ENCODE measurements at places on chromosomes 6 and 20. TPM values are rescaled to one million over a fixed set of nuclear protein-coding genes. Genes with fewer than 3 reads are reported as not detected.

- no peaks in the 10 kb centered on the region for H3K27me3 ChIP-seq
- H3K4me3 ChIP-seq = no peak overlapping the region
- no peaks in the 10 kb centered on the region for H3K4me1 ChIP-seq
- H3K27ac ChIP-seq = no peak overlapping the region
These were observed 77.8 kb downstream of the DLL1 start for GRCh38 chr6:170212956-170213636.

DNA sequence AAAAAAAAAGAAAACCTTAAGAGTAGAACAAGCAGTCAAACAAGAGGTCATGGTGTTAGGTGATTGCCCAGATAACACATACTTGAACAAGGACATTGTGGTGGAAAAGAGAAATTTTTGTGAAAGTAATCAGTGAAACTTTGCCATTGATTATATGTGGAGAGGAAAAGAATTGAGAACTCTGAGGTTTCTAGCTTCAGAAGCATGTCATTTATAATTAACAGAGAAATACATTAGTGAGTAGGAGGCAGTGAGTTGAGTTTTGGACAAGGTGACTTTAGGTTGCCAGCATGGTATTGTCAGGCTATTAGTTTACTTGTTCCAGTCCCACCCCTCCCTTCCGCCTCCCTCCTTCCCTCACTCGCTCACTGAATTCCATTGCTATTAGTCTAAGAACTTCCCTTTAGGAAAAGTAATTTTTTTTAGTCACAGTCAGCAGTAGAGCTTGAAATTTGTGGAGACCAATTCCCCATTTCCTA, 17.2 kb downstream of the TAB2 start:
- peaks cover 2% of the 10 kb centered on the region for H3K4me1 ChIP-seq
- DNase-seq = no peak
- no peak overlapping the region for H3K4me3 ChIP-seq
- H3K27me3 ChIP-seq = no peaks in the 10 kb centered on the region
- H3K27ac ChIP-seq = no peak overlapping the region

Gene ARMH2
- total RNA-seq = not detected

DNA sequence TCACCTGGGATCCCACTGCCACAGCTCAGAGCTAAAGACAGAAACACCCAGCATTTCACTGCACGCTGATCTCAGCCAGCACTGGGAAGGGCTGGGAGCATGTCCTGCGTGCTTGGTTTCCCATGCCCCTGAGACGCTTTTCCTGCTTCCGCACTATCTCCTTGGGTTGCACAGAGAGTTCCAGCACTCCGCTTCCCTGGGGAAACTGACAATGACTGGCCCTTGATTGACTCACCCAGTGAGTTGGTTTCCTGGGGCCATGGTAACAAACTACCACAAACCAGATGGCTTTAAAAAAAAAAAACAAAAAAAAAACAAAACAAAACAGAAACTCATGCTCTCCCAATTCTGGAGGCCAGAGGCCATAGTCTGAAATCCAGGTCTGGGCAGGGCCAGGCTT, 14.8 kb upstream of the MAS1L start:
- H3K36me3 ChIP-seq = no peaks in the 10 kb centered on the region
- no peaks in the 10 kb centered on the region for H3K4me1 ChIP-seq
- H3K27me3 ChIP-seq = no peaks in the 10 kb centered on the region
- H3K27ac ChIP-seq = no peak overlapping the region

DNA sequence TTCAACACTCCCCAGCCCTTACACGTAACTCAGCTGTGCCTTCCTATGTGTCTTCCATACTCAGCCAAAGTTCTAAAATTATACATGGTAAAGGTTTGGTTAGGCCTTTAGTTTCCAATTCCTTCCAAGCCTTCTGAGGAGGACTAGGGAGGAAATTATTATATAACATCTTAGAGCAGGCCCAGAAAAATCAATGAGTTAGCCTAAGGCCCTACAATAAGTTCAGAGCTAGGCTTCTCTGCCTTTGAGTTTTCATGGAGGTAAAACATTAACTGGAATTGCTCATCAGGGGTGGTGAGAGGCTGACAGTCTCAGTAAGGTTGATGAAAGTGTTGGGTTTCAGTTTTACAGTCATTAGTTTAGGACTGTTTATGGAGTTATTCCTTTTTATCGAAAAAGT, 286.0 kb downstream of the ADGB start:
- H3K4me3 ChIP-seq = no peak overlapping the region
- H3K36me3 ChIP-seq = no peaks in the 10 kb centered on the region
- DNase-seq = no peak
- H3K27me3 ChIP-seq = no peaks in the 10 kb centered on the region
- H3K27ac ChIP-seq = no peak overlapping the region

DNA sequence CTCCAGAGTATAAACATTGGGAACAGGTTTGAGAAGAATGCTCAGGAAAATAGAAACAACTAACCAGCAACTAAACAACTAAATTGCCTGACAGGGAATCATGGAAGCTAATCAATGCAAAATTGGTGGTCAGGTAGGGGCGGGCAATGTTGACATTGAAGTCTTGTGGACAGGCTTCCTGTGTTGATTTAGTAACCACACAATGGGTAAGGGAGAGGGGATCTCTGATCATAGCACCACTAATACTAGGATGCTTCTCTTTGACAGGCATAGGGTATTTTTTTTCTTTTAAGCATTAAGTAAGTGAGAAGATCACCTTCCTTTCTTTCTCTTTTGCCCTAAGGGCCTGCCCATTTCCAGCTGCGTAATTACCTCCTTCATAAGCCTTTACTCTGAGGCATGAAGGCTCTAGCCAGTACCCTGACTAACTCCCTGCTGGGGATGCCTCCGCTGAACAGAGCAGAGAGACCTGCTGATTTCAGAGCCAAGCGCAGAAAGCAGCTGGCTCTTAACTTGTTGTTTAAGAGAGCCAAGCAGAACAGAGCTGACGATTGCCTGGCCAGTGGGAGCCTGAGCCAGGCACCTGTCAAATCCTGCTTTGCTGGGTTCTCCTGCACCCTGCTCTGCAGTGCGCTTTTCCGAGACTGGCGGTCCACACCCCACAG, 118.7 kb downstream of the BMP2 start:
- no peaks in the 10 kb centered on the region for H3K4me1 ChIP-seq
- H3K27me3 ChIP-seq = no peaks in the 10 kb centered on the region
- no peak overlapping the region for H3K27ac ChIP-seq
- DNase-seq = no peak

DNA sequence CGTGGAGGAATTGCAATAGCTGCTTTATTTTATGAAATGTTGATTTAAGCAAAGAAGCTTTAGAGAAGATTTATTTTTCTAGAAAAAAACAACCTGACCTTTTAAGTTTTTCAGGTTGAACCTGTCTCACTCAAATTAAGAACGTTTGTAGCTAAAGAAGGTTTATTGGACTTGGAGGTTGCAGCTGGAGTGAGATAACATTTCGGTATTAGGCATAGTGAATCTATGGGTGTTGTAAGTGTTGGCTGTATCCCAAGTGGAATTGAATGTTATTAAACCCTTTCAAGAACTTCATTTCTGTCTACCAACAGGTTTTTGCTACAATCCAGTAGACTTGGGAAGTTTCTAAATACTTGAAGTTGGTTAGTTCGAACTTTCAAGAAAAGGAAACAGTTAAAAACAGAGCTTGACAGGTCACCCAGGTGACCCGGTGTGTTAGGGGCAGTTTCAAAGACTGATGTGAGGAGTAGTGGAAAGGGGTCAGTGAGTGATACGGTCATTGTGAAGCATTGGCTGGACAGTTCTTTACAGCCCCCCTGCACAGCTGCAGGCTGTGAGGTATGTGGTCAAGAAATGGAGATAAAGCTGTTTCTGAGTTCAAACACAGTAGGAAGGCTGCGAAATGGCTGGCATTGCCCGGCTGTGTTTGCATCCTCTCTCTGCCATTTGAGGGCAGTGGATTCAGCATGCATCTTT, 2.4 kb upstream of the TBCC start:
- peak overlapping the region; percentile 80 for H3K4me3 ChIP-seq
- H3K27me3 ChIP-seq = no peaks in the 10 kb centered on the region
- no peak for DNase-seq
- H3K27ac ChIP-seq = peak overlapping the region; percentile 98
- no peaks in the 10 kb centered on the region for H3K36me3 ChIP-seq
- H3K4me1 ChIP-seq = peaks cover 9% of the 10 kb centered on the region

GRCh38 chr6:169805242-169805838, 53.9 kb downstream of the ERMARD start:
- no peak overlapping the region for H3K4me3 ChIP-seq
- DNase-seq = no peak
- H3K36me3 ChIP-seq = no peaks in the 10 kb centered on the region
- no peaks in the 10 kb centered on the region for H3K4me1 ChIP-seq

GRCh38 chr6:53436526-53437303, 88.0 kb upstream of the ELOVL5 start:
- H3K36me3 ChIP-seq = no peaks in the 10 kb centered on the region
- no peak for DNase-seq
- H3K4me1 ChIP-seq = no peaks in the 10 kb centered on the region
- H3K27me3 ChIP-seq = no peaks in the 10 kb centered on the region

DNA sequence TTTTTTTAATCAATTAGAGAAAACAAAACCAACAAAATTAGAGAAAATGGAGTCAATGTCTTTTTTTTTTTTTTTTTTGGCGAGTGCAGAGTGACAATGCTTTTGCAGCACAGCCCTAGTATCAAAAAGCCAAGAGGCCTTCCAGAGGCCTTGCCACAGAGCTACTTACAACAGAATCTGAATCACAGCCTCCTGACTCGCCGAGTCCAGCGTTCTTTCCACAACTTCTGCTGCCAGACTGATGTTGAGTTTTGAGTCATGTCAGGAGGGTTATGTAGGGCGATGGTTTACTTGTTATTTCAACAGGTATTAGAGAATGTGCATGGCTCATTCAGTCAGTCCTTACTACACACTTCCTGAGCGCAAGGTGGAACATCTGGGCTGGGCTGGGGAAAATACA, 88.6 kb downstream of the FNDC1 start:
- no peak for DNase-seq
- H3K27me3 ChIP-seq = no peaks in the 10 kb centered on the region
- H3K27ac ChIP-seq = no peak overlapping the region

- no peak overlapping the region for H3K4me3 ChIP-seq
- no peaks in the 10 kb centered on the region for H3K27me3 ChIP-seq
- no peaks in the 10 kb centered on the region for H3K36me3 ChIP-seq
- no peak overlapping the region for H3K27ac ChIP-seq
- no peaks in the 10 kb centered on the region for H3K4me1 ChIP-seq
These were observed 60.7 kb upstream of the FNDC1 start for GRCh38 chr6:159108426-159108985.

- DNase-seq = no peak
- no peak overlapping the region for H3K27ac ChIP-seq
These were observed 228.0 kb downstream of the SYNDIG1 start for GRCh38 chr20:24697411-24697810.

DNA sequence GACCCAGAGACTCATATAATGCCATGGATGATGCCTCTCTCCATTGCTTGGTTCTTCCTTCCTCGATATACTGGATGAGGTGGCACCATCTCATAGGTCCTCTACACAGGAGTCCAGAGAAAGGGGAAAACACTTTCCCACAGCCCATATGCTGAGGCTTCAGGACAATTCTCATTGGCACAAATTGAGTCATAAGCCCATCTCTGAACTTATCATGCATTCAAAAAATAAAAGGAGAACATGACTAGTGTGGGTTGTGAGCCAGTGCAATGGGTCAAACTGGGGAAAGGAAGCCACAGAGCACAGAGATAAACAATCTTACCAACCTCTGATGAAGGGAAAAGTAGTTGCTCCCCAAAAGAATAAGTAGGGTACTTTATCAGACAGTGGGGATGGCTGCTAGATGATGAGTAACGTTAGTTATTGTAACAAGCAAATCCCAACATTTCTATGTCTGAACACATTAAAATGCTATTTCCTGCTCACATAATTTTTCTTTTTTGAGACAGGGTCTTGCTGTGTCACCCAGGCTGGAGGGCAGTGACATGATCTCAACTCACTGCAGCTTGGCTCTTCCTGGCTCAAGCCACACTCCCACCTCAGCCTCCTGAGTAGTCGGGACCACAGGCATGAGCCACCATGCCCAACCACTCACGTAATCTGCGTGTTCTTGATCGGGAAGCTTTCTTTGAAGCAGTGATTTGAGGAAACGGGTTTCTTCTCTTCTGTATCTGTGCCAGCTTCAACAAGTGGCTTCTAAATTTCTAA, 27.0 kb downstream of the SOD2 start:
- no peaks in the 10 kb centered on the region for H3K36me3 ChIP-seq
- H3K27me3 ChIP-seq = no peaks in the 10 kb centered on the region
- no peak for DNase-seq
- H3K4me1 ChIP-seq = no peaks in the 10 kb centered on the region
- H3K4me3 ChIP-seq = no peak overlapping the region

Gene STMND1
- total RNA-seq = not detected

DNA sequence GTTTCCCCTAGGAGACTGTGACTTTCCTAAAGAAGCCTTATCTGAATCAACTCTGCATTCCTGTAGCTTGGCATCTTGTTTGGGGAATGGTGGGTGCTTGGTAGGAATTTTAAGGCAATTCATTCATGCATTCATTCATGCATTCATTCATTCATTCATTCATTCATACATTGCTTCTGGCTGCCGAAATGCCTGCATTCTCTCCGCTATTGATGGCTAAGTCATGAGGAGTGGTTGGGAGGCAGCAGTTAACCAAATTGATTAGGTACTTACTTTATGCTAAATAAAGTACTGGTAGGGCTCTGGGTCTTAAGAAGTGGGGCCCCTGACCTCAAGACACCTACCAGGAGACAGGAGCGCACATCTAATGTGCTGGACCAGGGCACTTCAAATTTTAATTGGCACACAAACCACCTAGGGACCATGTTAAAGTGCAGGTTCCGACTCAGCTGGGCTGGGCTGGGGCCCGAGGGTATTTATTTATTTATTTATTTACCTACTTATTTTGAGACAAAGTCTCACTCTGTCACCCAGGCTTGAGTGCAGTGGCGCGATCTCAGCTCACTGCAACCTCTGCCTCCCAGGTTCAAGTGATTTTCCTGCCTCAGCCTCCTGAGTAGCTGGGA, 127.6 kb downstream of the ANKRD60 start:
- H3K36me3 ChIP-seq = no peaks in the 10 kb centered on the region
- H3K27me3 ChIP-seq = no peaks in the 10 kb centered on the region
- H3K27ac ChIP-seq = no peak overlapping the region
- no peaks in the 10 kb centered on the region for H3K4me1 ChIP-seq

All from uterus (tissue), 4 donors.